IMR-90 (cell line): ENCODE measurements at places on chromosomes 5 and 9. TPM values are rescaled to one million over a fixed set of nuclear protein-coding genes. Genes with fewer than 3 reads are reported as not detected.

DNA sequence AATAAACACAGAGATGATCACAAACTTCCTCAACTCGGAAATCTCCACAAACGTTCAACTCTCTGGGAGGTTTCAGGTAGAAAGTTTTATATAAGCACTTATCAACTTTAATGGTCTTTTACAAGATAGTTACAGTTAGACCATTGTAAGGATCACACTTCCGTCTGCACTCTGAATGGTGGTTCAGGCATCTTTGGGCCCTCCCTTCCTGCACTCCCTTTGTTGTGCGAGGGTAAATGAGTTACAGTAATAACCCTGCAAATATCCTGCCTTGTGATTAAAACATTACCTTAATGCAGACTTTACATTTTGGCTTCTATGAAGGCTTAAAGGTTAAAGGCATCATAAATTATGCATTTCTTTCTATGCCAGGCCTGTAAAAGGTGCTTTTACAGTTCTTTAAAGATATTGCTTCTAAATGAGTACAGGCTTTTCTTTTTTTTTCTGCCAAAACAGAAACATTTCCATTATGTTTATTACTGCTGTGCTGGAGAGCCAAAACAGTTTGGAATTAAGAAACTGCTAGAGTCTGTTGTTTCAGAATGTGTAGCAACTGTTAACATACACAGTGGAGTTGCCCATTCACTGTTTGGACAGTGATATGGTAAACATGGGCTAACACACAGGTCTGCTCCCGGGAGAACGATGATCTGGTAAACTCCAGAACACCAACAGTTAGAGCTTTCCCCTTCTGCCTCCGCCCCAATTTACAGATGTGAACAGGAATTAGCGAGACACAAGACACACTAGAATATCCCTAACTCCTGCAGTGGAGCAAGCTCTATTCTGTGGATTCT is 1.1 kb downstream of the PRUNE2 start:
- no peak for DNase-seq

DNA sequence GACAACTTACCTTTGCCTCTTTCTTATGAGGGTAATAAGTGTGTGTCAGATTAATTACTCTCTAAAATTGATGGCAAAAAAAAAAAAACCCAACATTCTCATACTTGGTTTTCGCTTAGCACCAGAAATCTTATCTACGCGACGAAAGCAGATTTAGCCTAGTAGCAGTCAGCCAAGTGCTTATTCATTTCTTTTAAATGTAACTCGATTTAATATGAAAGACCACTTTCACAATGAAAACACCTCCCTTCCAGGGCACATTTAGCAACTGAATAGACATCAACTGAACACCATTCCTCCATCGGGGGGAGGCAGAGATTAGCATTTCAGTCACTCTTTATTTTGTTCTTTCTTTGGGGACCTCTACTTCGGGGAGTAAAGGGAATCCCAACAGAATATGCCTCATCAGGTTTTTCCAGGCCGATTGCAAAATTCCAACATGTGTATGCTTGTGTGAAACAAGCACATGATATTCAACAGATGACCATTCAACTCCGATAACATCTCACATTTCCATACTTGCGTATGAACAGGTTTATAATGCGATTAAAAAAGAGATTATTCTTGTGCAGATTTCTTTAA is 124.1 kb upstream of the RETREG1 start:
- DNase-seq, result peak; percentile 43

- no peak for DNase-seq
Measured at GRCh38 chr9:81819155-81819554, 109.1 kb upstream of the SPATA31D4 start.

DNA sequence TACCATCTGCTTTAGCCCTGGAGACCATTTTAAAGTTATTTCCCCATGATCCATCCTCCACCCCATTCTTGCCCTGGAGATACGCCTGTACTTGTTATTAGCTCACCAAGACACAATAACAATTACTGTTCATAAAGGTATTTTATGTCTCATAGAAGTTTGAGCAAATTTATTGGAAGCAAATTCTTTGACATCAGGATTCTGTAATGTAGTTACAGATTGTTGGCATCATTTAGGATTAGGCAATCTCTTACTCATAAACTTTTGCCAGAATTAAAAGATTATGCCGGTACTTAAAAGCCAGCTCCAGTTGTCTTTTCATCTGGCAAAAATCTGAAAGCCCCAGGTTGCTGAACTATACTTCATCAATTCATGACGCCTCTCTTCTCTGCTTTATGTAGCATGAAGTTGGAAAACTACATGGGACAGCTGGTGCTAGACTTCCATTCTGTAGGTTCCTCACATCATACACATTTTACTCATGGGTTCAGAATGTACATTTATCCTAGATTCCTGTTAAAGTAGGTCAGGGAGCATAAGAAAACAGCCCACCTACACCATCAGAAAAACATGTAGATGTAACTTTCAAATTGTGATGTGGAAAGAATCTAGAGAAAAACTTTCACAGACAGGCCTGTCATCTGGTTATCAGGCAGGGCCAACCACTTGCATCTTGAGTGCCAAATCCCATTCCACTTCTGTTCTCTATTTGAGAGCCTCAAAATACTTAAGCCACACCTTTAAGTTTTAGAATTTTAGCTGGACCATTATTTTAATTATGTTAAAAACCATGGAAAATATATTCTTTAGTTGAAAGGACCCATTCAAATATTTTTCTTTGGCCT is 14.0 kb downstream of the ATP10B start:
- DNase-seq, result no peak

- peak; percentile 66 for DNase-seq
Measured at GRCh38 chr5:115296124-115297022, at the start of gene CCDC112. TSS of gene CCDC112 (minus strand) at chr5:115296654. CDS start at chr5:115296543, 111 bp downstream.

PTGER4 gene
- 7.9 and 10.6 TPM in 2 replicates for total RNA-seq

SLC36A2 gene
- not detected in 2 replicates for total RNA-seq
